ENCODE measurements at places on chromosomes 3 and 15.

GRCh38 chr15:46676233-46677206 is 1040.8 kb upstream of the SEMA6D start:
- DNase-seq: no peak

DNA sequence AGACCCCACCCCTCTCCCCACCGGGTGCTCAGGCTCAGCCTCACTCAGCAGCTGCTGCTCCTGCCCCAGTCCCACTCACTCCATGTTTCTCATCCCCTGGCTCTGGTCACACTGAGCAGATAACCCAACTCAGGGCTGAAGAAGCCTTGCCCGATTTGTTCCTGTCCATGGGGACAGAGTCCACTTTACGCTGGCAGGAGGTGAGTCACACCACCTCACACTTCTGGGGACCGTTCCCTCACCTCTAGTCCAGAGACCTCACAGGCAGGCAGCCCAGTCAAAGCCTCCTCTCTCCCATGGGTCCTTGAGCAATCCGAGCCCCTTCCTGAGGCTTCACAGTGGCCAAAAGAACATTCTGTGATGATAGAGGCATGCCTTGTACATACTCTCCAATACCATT is 1.4 kb downstream of the CIDEC start:
- no peak for DNase-seq

DNA sequence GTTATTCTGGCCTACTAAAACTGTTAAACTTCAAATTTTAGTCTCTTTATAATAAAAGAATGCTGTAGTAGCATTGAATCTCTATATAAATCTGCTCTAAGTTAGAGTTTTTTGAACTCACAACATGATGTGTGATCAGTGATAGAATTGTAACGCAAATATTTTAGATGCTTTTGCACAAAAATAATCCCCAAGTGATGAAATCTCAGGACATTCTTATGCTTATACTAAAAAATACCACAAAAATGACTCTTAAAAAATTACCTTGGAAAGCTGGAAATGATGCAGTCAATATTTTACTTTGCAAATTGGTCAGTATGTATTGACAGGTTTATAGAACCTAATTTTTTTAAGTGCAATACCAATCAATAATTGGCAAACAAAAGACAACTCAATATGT is 375.3 kb downstream of the TBC1D5 start:
- DNase-seq: no peak

GRCh38 chr15:35522061-35522460 is 23.9 kb downstream of the DPH6 start:
- no peak for DNase-seq

- no peak for DNase-seq
These were observed 769 bp downstream of the TAFA4 start for GRCh38 chr3:68931406-68932149.

DNA sequence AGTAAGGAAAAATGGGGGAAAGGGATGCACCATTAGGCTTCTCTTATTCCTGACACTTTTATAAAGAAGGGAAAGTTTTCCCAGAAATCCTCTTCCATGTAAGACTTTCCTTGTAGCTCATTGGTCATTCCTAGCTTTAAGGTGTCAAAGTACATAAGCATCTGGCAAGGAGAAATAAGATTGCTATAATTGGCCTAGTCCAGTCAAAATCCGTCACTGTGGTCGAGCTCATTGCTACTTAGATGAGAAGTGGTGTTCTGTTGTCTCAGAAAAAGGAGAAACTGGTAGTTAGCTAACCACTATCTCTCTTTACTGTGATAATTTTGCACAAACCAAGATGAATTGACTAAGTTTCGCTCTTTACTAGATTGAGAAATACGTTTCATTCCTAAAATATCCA is 370.1 kb downstream of the CNTN4 start:
- no peak for DNase-seq

- no peak for DNase-seq
These were observed 360.1 kb downstream of the SHQ1 start for GRCh38 chr3:72487946-72488737.

DNA sequence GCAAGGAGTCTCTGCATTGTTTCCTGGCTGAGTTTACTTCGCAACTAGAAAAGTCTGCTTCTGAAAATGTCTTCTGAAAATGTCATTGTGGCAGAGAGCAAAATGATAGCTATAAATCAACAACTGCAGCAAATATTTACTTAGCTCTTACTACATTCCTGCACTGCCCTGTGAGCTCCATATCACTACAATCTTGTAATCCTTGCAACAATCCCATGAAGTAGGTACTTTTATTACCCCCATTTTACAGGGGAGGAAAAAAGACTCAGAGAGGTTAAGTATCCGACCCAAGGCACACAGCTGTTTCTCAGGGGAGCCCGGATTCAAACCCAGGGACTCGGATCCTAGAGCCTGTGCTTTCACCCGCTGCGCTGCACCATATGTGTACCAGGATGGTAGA is 34.2 kb upstream of the SPTBN5 start:
- no peak for DNase-seq

- no peak for DNase-seq
These were observed 31.8 kb downstream of the MITF start for GRCh38 chr3:69770976-69771634.

GRCh38 chr15:67505675-67506572 is 15.0 kb upstream of the C15orf61 start:
- DNase-seq: no peak

DNA sequence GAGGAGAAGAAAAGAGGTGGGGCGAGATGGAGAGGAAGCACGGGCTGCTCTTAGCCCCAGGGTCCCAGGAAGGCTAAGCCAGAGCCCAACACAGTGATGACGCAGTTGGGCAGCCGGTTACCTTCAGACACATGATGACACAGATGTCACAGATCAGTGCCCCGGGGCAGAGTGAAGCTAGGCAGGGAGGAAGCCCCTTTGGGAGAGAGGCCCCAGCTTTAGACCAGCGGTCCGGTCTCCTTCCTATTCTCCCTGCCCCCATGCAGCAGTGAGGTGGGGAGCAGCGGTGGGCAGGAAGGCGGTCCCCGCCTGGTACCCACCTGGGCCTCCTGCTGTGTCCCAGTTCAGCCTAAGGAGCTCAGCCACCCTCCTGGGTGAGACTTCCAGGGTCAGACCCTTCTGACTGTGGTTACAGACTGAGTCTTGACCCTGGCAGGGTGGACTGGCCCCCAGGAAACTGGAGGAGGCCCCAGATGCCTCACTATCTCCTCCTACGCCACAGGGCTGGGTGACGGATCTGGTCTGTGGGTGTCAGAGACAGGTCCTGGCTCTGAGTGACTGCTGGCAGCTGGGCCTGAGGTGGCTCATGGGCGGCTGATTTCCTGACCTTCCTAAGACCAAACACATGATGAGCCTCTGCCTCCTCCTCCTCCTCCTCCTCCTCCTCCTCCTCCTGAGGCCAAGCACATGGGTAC is 38.8 kb upstream of the LINGO1 start:
- DNase-seq: no peak

- DNase-seq: no peak
These were observed 69.6 kb downstream of the EFCAB12 start for GRCh38 chr3:129358772-129359371.

GRCh38 chr3:67686069-67686468 is 31.7 kb upstream of the SUCLG2 start:
- DNase-seq: no peak

GRCh38 chr3:24410860-24411259 is 83.8 kb downstream of the THRB start:
- no peak for DNase-seq
